ENCODE measurements at places on chromosomes 6 and 20.

GRCh38 chr6:142846459-142846831 is 98.5 kb downstream of the HIVEP2 start:
- DNase-seq, result peak; percentile 43

DNA sequence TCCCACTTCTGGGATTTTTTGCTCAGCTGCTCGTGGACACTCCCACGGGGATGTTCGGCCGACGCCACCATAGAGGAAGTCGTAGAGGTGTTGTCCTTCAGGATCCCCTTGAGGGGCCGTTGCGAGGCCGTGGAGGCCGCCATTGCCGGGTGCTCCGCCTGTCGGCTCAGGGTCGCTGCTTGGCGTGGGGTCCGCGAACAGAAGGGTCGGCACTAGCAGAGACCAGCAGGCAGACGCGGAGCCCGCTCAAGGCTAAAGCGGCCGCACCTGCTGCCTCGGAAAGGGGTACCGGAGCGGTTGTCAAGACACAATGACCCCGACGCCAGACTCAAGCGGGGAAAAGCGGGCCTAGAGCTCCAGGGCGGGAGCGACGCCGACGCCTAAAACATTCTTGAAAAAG is 25.7 kb downstream of the PSMB9 start:
- DNase-seq, result no peak

- peak; percentile 1 for DNase-seq
Measured at GRCh38 chr20:1734269-1734858, 76.8 kb upstream of the SIRPG start.

DNA sequence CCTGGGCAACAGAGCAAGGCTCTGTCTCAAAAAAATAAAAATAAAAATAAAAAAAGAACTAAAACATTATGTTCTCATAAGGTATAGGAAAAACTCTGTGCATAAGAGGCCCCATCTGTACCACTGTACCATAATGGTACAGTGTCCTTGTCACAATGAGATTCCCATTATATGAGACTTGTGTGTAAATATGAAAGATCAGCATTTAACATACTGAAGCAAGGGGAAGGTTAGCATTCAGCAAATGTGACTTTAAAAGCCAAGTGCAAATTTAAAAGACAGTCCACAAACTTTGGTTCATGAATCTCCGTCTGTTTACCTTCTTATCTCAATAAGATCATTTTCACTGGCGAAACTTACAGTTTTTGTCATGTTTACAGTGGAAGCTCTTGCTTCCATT is 16.2 kb downstream of the DSP start:
- DNase-seq, result no peak

DNA sequence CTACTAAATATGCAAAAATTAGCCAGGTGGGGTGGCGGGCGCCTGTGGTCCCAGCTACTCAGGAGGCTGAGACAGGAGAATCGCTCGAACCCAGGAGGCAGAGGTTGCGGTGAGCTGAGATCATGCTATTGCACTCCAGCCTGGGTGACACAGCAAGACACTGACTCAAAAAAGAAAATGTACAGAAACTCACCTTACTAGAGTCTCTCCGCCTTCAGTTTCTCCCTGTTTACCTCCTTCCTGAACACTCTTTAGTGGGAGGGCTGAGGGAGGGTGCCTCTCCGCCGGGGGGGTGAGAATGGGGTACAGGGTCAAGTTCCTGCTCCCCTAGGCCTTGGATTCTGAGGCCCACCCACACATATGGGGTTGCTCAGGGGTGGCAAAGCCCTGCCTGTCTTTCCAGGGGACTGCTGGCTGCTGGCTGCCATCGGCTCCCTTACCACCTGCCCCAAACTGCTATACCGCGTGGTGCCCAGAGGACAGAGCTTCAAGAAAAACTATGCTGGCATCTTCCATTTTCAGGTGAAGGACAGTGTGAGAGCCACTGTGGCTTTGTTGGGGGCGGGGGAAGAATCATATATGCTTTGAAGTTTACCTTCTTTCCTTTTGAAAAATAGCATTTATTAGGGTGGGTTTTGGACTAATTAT is 13.4 kb downstream of the CAPN11 start:
- no peak for DNase-seq

- no peak for DNase-seq
Measured at GRCh38 chr20:47606414-47606982, 104.8 kb downstream of the NCOA3 start.

GRCh38 chr6:151481786-151482185 is 12.0 kb upstream of the CCDC170 start:
- no peak for DNase-seq

DNA sequence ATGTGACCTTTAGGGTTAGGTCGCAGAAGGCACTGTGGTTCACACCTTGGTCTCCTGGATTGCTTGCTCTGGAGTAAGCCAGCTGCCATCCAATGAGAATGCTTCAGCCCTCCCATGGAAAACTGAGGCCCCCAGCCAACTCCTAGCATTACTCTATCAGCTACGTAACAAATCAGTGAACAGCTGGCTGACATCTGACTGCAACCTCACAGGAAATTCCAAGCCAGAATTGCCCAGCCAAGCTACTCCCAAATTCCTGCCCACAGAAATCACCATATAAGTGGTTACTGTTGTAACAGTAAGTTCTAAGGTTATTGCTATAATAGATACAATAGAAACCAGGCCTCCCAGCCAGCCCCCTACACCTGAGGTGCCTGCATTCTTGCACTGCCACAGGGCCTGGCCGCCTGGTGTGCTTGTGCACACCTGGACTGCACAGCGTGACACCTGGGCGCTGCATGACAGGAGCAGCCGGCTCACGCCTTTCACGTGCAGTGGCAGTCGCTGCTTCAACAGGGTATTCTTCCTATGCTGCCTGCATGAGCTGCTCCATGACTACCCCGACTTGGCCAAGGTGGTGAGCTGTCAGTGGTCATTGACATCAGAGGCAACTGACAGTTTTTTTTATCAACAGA is 429.7 kb upstream of the RUNX2 start:
- peak; percentile 87 for DNase-seq

GRCh38 chr6:27688014-27688586 is 215.2 kb upstream of the ZNF184 start:
- peak; percentile 85 for DNase-seq

DNA sequence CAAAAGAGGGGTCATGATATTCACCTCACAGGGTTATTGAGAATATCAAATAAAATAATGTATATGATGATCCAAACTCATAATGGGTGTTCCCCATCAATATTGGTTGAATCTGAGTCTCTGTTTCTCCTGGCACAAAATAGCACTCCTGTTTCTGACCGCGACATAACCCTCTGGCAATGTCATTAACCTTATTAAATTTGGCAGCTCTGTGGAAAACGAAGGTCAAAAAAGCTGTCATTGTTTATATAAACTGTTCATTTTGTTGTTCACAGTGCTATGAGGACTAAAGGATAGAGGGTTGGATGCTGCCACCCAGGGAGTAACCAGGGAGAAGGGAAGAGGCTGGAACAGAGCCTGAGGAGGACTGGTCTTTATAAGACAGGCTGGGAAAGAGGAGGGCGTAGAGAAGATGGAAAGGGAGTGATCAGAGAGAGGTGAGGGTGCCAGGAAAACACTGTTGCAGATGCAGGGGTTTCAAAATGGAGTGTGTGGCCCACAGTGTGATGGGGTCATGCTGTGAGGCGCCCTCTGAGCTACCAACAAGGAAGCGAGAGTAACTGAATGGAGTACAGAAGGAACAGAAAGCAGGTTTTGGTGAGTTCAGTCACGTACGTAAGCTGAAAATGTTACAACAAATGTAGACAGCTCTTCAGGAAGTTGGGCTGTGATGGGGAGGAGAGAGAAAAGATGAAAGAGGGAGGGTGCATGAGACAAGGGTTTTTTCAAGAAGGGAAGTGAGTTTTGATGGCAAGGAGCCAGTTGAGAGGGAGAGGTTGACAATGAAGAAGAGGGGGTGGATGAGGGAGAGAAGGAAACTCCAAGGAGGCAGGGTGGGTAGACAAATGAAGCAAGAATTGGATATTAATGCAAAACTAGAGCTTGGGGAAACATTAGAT is 251.6 kb upstream of the TAB2 start:
- no peak for DNase-seq

- DNase-seq, result no peak
Measured at GRCh38 chr20:50481741-50482140, 28.4 kb upstream of the PTPN1 start.

DNA sequence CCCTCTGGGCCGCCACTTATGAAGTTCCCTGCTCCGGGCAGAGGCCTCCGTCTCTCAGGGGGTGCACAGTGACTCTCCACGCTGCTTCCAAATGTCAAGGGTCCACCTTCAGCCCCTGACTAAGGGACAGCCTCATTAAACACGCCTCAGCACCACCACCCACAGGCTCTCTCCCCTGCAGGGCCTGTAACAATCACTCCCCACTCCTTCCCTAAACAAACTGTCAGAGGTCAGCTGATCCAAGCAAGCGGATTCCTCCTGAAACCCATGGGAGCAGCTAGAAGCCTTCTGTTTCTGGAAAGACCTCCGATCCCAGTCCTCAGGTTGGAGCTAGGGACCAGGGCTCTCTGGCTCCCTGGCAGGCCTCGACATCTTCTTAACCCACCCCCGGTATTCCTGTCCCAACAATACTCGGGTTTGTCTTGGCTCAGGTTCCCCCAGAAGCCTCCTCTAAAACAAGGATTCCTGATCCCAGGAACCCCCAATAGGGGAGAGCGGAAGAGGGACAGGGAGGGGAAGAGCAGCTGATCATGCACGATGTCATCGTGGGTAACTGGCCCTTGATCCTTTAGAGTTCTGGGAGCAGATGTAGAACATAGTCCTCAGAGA is 181.0 kb downstream of the ZNF217 start:
- DNase-seq, result no peak

GRCh38 chr6:36873612-36874442 is 776 bp downstream of the PPIL1 start:
- DNase-seq, result no peak

DNA sequence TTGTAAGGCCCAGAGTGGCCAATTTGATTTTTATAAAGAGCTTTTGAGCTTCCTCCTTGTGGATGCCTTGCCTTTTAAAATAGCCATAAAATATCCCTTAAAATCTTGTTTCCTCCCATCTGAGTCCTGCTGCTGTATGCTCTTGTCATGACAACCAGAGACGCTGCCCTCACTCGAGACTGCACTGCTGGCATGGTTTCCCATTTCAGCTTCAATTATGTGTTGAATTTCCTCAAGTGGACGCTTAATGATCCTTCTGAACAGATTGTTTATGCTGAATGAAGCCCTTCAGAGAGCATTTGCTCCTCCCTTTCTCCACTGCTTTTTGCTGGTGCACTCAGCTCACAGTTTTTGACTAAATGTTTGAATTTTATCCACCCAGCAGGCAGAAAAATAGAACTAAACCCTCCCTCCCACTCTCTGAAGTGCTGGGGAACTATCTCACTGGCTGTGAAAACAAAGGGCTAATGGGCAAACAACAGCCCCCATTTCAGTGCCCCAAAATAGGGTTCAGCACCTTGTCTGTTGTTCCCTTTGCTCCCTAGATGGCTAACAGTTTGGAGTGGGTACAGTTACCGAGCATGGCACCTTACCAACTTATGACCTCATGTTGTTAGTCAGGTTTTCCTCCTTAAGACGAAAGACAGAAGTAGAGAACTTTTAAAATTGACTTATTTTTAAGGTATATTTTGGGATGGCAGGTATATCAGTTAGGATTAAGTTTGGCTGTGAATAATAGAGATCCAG is 45.5 kb upstream of the RNF8 start:
- DNase-seq, result no peak

GRCh38 chr6:152054441-152054840 is 247.0 kb downstream of the ESR1 start:
- peak; percentile 75 for DNase-seq

- no peak for DNase-seq
Measured at GRCh38 chr6:34018961-34019606, 126.8 kb downstream of the GRM4 start.

GRCh38 chr6:121187833-121188200 is 146.5 kb downstream of the TBC1D32 start:
- DNase-seq, result no peak

DNA sequence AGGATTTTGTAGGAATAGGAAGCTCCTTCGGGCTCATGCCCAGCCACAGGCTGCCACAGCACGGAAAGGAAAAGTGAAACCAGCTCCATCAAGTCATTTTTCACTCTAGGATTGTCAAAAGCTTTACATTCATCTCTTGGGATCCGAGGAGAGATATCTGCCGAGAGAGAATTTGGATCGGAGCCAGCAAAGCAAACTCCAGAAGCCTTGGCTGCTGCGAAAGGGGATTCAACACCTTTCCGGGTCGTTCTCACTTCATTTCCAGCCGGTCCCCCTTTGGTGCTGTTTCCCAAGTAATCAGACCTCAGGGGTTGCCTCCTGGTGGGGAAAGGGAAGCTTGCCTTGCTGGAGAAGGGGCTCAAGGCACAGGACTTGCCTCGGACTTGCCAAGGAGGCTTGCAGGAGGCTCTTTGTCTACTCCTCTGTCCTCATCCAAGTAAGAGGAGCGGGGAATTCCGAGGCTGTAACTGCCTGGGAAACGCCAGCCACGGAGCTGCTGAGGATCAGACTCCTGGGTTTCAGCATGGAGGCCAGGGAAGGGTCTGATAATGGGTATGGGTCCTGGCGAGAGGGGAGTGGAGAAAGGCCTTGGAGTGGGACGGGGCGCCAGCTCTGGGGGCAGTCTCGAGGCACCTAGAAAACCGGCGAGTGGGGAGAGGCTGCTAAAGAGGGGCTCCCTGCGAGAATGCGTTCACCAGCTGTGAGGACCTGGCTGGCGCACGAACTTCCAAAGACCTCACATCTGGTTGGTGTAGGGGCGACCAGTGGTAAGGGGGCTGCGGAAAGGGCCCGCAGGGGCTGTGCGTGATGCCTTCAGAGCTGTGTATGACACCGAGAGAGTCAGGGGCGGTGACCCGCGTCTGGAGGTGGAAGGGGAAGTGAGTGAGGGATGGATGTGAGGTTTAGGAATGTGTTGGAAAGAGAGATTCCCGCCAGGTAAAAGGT is 702 bp downstream of the ETV7 start:
- DNase-seq, result peak; percentile 43

DNA sequence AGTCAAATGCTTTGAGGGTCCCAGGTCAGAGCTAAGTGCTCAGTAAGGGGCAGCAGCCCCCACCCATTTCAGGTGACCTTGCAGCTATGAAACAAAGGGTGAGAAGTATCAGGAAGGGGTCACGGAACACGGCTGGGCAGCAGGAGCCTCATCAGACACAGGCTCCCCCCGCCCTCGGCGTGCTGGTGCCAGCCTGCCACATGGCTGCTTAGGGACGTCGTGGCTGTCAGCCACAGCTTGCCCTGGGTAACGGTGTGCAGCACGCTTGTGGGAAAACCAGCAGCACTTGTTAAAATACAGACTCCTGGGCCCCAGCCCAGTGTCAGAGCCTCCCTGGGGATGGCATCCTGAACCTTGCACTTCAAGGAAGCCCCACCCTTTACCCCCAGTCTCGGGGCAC is 39.3 kb downstream of the SSR1 start:
- no peak for DNase-seq

DNA sequence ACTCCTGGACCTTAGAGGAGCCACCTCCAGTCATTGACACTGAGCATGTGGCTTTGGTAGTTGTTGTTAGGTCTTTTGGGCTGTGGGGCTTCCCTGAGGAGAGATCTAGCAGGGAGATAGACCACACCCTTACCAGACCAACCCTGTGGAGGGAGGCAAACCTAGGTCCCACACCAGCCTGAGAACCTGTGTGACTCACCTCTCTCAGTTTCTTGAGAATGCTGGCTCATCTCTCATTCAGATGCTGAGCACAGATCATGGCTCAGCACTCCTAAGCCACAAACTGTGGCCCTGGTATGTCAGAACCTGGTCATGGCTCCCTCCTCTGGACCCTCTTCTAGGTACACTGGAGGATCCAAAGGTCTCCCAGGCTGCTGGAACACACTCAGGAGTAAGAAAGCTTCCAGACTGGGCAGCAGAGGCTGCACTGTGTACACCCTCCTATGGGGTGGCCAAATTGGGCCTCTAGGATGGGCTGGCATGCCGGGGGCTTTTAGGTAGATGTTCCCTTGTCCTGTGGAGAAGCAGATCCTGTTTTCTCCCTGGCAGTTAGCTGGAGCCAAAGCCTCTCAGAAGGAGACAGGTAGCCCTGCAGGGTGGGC is 1294.5 kb downstream of the KHDRBS2 start:
- no peak for DNase-seq
